Activated CD4-positive, alpha-beta T cell treated with anti-CD3 and anti-CD28 coated beads, Interleukin-2, Interleukin-6, amounts not matched to agents 100 ng/mL and 50 ng/mL, durations not matched to agents 16 hours and 8 hours (primary cell): ENCODE measurements at places on chromosomes 3 and 15.

DNA sequence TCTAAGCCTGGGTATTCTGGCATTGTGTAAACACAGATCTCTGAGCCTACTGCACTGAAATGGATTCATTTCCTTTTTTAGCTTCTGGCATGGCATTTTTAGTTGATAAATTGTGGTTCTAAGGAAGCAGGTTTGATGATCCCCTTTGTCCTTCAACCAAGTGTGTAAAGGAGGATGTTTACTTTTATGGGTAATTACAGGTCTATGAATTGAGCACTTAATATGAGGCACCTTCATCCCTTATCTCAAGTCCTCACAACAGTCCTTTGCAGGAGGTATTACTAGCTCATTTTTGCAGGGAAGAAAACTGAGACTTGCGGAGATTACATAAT is 30.8 kb upstream of the ZBTB38 start:
- no peak for DNase-seq

GRCh38 chr15:39497759-39498565 is 82.9 kb upstream of the THBS1 start:
- DNase-seq, result peak; percentile 73

DNA sequence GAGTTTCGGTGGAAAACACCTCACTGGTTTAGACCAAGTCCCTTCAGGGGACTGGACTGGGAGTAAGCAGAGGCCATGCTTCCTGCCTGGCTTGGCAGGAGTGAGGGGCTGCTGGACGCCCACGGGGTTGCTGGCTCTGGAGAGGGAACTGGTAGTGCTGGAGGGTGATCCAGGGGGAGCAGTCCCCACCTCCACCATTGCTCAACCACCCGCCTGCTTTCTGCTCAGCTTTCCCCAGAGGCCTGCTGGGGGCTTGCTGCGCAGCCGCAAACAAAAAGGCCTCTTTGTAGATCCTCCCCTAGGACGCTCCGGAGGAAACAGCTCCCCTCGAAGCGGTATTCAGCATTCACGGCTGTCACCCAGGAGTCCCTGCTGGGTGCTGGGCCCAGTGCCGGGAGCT is 33.5 kb downstream of the EBLN2 start:
- no peak for DNase-seq

DNA sequence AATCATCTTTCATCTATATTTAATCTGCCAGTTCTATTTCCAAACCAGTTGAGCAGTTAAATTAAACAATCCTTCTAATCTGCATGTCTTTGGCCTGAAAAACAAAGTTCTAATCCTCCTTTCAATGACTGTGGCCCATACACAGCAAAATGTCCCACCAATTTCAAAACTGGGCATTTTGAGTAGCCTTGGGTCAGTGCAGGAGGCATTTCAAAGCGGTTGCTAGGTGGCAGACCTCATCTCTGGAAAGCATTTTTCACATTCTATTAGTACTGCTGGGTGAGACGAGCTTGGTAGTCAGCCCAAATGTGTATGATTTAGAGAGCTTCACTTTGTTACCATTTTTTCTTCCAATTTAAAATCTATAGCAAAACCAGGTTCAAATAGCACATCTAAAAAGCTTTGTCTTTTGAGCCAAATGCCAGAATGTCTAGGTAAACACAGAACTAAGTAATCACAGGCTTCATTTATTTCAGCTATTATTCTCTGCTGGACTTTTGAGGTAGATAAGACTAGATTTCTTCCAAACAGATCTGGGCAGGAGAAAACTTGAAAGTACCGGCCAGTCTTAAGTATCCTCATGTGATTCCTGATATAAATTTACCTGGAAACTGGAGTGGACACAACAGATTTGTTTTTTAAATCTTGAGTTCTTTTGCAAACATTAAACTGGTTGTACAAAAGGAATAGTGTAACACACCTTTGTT is 8.9 kb upstream of the ARHGEF26 start:
- no peak for DNase-seq

- DNase-seq, result peak; percentile 67
These were observed 80.6 kb downstream of the ARIH1 start for GRCh38 chr15:72554471-72555425.

- DNase-seq, result no peak
These were observed 314.2 kb downstream of the LPP start for GRCh38 chr3:188468196-188468595.

DNA sequence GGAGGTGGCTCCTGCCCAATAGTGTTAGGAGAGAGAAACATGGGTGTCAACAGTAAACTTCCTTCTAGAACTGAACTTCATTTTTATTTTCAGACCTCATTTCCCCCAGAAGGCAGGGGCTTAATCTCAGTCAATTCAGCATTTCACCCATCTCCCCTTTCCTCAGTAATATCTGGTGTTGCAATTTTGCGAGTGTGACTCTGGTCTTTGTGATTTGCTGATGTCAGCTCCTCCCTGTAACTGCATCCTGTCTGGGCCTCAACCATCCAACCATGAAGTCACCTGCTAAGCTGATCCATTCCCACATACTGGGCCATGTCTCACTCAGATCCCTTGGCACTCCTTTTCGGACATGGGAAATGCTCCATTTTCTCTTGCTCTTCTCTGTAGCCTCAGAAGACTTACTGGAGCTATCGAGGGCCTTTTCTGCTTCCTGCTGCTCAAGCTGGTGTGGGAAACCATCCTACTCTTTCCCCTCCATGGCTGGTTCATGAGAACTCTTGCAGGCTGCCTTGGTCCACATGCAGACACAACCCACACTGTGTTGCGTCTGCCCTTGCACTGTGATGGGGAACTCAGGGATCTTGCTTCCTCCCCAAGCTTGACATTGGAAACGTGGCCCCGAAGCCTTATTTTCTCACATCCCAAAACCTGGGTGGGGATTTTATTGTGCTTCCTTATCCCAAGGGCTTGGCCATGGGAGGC is 24.6 kb downstream of the CCR4 start:
- no peak for DNase-seq

GRCh38 chr3:71784201-71784913 is 591 bp downstream of the PROK2 start:
- DNase-seq, result no peak

GRCh38 chr3:126287536-126288241 is 69.5 kb downstream of the KLF15 start:
- DNase-seq, result no peak

DNA sequence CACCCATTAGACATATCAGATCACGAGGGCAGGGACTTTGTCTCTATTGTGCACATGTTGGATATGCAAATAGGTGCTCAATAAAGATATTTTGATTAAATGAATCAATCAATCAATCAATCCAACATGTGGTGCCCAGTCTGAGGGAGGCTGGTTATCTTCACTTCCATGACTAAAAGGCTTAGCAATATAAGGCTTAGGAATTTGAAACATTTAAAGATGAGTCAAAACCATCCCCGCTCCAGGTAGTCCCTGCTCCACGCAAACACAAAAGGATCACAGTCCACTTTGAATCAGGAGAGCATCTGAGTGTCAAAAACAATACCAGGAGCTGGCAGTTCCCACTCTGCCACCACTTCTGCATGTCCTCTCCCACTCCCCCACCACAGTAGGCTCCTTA is 25.8 kb upstream of the PRICKLE2 start:
- DNase-seq, result no peak

DNA sequence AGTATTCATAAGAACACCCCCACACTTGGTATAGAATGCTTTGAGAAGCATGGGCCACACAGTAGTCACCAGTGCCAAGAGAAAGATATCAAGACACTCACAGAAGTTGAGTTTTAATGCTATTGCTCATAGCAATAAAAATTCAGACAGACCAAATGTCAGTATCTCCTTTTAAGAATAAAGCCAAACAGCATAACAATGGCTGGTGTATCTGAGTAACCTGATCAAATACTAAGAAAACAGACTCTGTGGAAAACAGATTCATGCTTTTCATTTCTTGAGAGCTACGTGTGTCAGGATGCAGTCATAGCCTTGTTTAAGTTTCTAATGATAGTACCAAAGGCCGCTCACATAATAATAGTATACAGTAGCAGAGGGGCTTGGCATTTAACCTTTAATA is 778.5 kb downstream of the MECOM start:
- no peak for DNase-seq

- no peak for DNase-seq
These were observed 18.3 kb downstream of the SUCNR1 start for GRCh38 chr3:151891721-151892120.

DNA sequence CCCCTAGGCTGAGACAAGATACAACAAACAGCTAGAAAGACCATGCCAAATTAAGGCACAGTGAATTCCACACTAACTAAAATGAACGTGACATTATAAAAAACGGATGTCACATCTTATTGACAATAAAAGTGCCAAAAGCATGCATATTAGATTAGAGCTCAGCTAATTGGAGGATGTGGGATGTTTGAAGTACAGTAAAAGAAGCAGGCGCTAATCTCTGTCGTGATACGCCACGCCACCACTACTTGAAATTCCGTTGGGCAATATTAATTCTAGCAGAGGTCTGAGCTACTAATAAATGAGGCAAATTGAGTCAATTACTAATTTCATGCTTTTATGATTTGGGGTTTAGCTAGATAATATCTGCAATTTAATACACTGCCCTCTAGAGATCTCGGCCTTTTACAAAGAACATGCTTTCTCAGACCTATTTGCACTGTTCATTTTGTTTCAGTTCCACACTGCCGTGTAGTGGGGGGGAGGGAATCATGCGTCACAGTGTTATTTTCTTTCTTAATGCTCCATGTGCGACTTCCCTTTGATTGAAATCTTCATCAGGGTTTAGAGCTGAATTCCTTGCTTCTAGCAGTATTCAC is 52.9 kb upstream of the ROBO2 start:
- no peak for DNase-seq

GRCh38 chr3:160368804-160369203 is 30.2 kb downstream of the IFT80 start:
- DNase-seq, result no peak

GRCh38 chr3:145704020-145704419 is 457.0 kb downstream of the PLOD2 start:
- no peak for DNase-seq

DNA sequence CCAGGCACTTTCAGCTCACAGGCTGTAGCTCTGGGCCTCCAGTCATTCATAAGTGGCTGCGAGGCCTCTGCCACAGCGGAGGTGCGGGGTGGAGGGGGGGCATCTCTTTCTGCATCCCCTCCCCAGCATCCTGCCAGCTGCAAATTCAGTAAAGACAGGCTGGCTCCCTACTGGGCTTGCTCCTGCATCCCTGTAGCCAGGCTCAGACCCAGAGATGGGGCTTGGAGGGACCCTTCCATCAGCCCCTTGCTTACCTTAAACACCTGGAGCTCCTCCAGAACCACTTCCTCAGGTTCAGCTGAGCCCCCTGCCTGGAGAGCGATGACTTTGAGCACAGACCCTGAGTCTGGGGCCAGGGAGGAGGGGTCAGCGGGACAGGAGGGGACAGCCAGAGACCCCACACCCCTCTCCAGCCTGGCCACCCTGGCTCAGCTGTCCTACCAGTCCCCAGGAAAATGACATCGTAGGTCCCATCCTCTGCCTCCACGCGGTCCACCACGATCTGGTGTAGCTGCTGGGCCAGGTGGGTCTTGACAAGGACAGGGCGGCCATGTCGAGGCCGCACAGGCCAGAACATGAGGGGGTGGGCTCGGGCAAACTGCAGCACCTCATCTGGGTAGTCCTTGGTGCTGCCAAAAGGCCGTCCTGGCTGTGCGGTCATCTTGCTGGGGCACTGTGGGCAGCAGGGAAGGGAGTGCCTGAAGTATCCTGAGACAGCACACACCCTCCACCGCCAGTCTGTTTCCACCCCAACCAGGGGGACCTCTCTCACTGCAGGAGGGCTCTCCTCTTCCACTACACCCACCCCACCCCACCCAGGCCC is 5.3 kb downstream of the SEMA3G start:
- no peak for DNase-seq

- no peak for DNase-seq
These were observed 1.6 kb upstream of the PLCL2 start for GRCh38 chr3:16883057-16883722.

- peak; percentile 56 for DNase-seq
These were observed 69.9 kb upstream of the GOLIM4 start for GRCh38 chr3:168165390-168166269.

DNA sequence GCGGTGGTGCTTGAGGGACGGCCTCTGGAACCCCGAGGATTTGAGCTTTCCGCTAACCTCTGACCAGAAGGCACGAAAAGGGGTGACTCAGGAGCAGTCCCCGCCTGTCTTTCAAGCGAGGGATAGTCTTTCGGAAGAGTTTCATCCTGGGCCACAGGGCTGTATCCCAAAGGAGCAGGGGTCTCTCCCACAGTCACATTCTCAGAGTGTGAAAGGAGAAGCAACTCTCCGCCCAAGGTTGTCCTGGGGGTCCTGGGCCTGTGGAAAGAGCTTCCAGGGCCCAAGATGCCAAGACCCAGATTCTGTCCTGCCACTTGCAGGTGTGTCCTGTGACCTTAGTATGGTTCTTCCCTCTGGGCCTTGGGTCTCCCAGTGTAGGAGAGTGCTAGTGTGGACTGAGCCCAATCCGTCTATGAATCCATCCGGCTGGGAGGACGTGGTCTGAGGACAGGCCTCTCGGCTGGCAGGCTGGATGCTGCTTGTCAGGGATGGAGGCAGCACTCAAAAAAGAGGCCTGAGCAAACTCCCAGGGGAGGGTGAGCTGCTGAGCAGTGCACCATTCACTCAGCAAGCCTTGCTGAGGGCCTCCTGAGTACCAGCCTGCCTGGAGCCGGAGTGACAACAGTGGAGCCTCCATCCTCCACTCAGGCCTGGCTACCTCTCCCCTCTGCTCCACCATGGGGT is 1.6 kb upstream of the DUSP7 start:
- DNase-seq, result no peak

DNA sequence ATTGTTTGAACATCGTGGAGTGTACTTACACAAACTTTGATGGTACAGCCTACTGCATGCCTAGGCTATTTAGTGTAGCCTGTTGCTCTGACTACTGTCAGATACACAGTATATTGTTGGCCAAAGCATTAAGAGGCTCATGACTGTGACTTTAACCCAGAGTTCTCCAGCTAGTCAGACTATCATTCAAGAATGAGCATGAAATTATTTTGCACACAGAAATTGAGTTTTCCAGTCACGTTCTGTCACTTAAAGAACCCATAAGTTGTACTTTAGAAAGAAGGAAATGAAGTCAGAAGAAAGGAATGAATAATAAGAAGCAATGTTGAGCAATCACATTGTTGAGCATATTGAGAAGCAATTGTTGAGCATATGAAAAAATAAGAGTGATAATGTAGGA is 37.6 kb upstream of the SLC22A13 start:
- peak; percentile 28 for DNase-seq

- no peak for DNase-seq
These were observed 21.1 kb downstream of the GAP43 start for GRCh38 chr3:115644391-115644790.

DNA sequence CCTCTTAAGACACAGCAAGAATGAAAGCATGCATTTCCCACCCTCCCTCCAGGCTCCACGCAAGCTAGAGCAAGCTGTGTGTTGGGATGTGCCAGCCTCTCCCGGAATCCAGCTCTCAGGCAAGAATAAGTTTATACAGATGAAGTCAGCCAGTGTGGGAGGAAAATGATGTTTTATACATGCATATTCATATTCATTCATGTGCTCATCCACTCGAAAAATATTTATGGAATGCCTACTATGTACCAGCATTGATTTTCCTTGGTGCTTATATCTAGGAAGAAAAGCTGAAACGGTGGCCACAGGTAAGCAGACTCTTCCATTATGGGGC is 62.7 kb downstream of the KLHL6 start:
- no peak for DNase-seq
